ENCODE measurements at places on chromosomes 11 and 22.

GRCh38 chr11:43874738-43875137 is 5.9 kb upstream of the ALKBH3 start:
- no peak for DNase-seq

GRCh38 chr11:110059706-110060463 is 33.3 kb upstream of the ZC3H12C start:
- peak; percentile 58 for DNase-seq

DNA sequence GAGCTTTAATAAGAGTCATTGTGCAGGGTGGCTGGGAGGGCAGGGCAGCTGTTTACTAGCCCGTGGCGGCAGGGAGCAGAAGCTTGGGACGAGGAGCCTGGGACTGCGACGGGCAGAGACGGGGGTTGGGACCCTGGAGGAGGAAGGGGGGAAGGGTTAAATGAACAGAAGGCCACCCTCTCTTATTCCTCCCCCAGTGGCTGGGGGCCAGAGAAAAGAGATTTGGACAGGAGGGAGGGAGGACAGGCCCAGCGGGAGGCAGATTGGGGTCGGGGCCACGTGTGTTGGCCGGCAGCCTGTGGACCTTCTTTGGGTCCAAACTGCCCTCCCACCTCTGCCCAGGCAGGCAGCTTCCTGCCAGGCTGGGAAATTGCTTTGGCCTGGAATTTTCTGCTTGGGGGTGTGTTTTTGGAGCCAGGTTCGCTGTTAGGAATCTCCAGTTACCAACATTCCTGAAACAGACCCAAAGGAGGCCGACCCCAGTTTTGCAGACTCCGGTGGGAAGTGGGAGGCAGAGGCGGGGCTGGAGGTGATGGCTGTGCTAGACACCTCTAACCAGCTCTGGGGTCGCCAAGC is 50.2 kb downstream of the APOL3 start:
- DNase-seq, result no peak

- DNase-seq, result peak; percentile 80
Observed at GRCh38 chr22:44743804-44744211, 8.6 kb upstream of the ARHGAP8 start.

DNA sequence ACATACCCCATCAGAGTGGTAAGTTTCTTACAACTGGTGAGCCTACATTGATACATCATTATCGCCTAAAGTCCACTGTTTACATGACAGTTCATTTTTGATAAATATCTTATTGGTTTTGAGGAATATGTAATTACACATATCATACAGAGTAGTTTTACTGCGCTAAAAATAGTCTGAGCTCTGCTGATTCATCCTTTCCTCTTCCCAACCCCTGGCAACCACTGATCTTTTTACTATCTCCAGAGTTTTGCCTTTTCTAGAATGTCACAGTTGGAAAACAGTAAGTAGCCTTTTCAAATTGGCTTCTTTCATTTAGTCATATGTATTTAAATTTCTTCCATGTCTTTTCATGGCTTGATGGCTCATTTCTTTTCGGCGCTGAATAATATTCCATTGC is 112.8 kb downstream of the LARGE1 start:
- peak; percentile 48 for DNase-seq

- DNase-seq, result no peak
Observed at GRCh38 chr22:10961043-10961860, 4566.7 kb upstream of the OR11H1 start.

- peak; percentile 52 for DNase-seq
Observed at GRCh38 chr11:83827940-83828554, 541.9 kb upstream of the CCDC90B start.

DNA sequence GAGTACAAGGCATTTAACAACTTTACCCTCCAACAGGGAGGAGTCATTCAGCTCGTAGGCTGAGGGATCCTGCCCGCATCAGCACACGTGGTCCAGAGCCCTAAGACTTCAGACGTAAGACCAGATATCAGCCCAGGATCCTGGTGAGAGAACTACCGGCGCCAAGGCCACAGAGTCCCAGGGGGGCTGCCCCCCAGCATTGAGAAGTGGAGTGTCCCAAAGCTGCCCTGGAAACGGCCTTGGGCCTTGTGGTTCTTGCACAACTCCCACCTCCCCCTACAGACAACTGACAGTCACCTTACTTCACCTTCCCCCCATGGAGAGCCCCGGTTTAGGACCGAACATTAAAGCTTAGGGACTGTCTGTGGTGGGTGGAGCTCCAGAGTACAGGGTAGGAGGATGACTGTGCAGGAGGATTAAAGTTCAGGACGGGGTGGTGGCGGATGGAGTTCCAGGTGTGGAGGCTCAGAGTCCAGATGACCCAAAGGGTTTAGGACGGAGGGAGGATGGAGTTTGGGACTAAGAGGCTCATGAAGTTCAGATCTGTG is 1.0 kb downstream of the C11orf91 start:
- no peak for DNase-seq

GRCh38 chr11:116132273-116132978 is 628.2 kb upstream of the CADM1 start:
- DNase-seq, result no peak

- peak; percentile 17 for DNase-seq
Observed at GRCh38 chr11:100791860-100792259, 104.8 kb downstream of the ARHGAP42 start.

DNA sequence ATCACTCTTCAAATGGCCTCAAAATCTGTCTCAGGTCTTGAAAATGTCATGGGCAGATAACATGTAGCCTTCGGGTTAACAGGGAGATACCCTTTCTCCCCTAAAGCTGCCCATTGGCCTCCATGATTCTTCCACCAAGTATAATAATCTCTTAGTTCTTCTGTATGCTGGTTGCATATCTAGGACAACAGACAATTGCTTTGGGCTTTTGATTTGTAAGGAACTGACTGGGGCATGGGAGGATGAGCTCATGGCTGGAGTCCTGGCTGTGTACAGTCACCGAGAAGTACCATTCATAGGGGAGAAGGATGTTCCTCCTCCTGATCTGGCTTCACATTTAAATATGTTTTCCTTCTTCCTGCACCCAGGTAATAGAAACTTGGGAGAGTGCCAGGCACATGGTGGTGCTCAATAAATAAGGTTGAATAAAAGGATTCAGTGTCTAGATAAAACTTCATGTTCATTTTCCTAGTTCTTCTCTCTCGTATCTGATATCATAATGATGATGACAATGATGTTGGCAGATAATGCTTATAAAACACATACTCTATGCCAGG is 2.8 kb upstream of the AMPD3 start:
- DNase-seq, result peak; percentile 19

- peak; percentile 62 for DNase-seq
Observed at GRCh38 chr11:77668760-77669159, 31.2 kb upstream of the CLNS1A start.

DNA sequence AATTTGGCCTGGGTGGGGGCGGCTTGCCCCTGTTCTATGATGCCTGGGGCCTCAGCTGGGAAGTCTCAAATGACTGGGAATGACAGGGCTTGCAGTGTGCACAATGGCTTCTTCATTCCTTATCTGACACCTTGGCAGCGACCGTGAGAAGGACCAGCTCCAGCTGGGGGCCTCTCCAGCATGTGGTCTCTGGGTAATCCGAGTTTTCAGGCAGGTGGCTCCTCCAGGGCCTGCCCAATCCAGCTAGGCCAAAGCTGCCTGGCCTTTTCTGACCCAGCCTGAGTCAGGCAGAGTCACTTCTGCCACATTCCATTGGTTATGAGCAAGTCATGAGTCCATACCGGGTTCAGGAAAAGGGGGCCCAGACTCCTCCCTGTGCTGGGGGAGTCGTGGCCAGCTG is 646.0 kb downstream of the OPCML start:
- peak; percentile 94 for DNase-seq

GRCh38 chr11:11045156-11045930 is 187.5 kb upstream of the ZBED5 start:
- no peak for DNase-seq

DNA sequence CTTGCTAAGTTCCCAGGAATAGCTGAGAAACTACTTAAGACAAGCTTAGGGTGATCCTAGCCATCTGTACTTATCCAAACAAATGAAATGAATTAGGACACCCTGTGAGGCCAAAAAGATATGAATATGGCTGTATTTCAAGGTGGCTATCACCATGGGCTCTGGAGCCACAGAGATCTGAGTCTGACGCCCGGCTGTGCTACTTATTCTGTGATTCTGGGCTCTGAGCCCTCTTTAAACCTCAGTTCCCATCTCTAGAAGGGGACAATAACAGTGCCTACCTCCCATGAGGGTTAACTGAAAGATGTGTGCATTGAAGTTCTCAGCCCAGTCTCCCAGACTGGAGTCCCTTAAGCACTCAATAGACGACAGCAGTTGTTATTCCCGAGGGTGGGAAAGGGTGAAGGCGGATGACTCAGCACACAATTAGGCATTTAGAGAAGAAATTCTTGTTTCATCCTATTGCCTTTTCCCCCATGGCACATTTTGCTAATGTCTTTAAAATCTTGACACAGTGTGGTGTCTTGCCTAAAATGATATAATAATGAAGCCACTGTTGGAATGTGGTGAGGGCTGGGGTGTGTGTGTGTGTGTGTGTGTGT is 132.5 kb downstream of the ADAMTS15 start:
- peak; percentile 72 for DNase-seq

- peak; percentile 59 for DNase-seq
Observed at GRCh38 chr11:3165152-3165705, at the start of gene OSBPL5. Gene OSBPL5, minus strand, starts transcription at chr11:3165310. Its CDS starts 36,162 bp downstream, at chr11:3129148.

- DNase-seq, result no peak
Observed at GRCh38 chr11:10477690-10478046, 22.6 kb downstream of the AMPD3 start.

DNA sequence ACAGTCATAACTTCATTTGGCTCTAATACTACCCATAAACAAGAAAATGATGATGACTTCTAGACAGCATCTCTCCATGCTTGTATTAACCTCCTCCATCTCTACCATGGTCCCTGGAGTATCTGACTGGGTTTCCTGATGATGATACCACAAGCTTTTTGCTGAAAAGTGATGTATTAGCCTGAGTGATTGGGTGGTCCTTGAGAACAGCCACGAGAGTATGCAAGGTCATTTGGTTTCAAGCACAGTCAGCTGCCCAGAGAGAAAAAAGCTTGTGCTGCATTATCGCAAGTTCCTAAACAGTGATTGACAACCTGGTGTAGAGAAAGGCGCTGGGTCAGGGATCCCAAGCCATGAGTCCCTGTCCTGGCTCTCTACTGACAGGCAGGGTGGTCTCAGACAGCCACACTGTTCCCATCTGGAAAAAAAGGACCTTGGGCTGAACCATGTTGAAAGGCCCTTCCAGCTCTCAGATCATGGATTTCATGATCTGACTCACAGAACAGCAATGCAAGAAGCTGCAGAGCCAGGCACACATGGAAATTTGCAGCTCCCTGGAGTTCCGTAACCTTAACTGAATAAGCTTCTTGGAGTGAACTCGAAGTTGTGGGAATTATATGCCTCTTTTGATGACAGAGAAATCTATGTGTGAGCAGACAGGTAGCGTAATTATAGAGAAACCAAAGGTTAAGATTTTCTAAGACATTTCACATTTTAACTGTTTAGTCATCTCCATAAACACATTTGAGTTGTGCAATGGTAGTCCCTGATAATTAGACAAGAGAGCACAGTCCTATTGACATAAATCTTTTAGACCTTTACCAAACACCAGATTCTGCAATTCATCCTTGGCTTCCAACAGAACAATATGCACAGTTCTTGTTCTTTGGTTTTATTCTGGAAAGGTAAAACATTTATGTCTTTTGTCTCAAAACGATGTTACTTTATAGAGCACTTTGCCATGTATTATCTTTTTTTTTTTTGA is 54.1 kb upstream of the UBASH3B start:
- DNase-seq, result peak; percentile 69

GRCh38 chr11:46360878-46361277 is 13.6 kb downstream of the DGKZ start:
- DNase-seq, result no peak

DNA sequence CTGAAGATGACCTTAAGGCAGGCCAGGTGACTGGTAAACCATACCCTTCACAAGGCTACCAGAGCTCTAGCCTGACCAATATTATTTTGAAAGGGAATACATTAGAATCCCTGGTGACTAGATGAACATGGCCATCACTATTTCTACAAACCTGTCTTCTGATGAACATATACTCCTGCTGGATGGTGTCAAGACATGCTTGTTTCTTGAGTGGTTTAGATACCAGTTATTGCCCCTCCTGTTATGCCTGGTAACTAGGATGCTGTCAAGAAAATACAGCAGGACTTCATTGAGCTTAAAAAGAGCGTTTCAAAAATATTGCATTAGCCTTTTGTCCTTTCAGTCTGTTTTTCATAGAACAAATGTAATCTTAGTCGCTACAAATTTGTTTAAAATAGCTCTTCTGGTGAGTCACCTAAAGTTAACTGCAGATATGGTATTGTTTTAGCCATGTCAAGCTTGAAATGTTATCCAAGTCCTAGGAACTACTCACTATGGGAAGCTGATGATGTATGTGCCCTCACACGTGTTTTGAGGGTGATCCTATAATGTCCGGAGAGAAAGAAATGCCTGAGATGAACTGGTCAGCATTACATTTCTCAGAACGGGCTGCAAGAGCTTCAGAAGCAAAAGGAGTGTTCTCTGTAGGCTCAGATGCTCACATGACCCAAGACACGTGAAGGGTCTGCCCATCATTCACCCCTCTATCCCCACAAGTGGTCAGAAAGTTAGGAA is 20.6 kb downstream of the ADM start:
- peak; percentile 99 for DNase-seq

DNA sequence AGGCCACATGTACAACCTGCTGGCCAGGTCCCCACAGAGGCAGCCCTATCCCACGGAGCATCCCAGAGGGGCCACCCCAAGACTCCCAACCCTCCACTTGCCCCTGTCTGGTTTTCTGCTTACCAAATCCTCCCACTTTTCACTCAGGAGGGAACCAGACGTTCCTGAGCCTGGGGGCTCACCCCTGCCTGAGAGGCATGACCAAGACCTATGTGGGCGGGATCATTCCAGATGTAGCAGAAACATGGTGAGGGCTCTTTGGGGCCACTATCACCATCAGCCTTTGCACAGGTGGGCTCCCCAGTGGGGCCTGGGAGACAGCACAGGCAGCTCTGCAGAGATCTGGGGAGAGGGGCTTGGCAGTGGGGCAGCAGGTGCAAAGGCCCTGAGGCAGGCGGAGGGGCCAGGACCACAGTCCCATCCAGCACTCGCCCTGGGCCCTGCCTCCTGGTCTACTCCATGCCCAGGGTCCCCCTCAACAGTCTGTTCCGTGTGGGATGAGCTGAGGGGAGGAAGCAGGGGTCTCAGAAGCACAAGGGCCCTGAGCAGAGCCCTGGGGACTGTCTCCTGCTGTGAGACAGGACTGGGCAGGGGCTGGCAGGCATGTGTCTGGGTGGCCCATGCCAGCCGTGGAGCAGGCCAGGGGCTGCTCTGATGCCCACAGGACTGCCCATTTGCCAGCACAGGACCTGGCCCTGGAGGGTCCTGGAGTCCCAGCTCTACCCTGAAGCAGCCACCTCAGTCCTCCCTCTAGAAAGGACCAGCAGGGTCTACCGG is 9.4 kb downstream of the PIM3 start:
- no peak for DNase-seq
